ENCODE measurements at places on chromosomes 6 and 20.

DNA sequence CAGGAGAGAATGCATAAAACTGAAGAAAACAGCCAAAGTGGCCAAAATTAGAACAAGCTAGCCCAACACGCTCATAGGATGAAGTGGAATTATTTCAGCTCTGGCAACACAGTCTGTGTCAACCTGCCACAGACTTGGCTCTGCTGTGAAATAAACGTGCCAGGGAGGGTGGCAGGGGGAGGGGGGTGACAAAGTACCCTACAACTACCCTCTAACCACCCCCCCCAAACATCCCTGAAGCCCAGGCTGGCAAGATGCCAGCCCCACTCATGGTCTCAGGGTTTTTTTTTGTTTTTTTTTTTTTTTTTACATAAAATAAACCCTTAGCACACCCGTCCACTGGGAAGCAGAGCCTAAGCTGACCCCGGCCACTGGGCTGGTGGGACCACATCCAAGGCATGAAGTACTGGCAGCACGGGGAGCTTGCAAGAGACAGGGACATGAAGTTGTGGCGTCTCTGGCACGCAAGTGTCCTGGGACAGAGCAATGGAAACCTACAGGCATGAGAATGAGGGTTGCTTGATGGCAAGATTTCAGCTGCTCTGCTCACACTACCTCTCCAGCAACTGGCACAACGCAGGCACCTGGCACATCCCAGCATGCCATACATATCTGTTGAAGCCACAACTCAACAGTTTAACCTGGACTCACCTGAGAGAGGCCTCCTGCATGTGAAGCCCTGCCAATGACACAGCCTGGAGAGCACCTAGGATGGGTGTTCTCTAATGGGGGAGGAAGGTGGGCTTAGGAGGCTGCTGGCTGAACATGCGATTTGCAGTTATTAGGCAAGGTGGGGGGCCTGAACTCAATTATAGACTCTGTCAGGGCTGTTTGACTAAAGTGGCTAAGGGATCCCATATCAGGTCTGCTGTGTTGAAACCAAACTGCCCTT lies 76.4 kb downstream of the TRAM2 start:
- DNase-seq, result no peak

DNA sequence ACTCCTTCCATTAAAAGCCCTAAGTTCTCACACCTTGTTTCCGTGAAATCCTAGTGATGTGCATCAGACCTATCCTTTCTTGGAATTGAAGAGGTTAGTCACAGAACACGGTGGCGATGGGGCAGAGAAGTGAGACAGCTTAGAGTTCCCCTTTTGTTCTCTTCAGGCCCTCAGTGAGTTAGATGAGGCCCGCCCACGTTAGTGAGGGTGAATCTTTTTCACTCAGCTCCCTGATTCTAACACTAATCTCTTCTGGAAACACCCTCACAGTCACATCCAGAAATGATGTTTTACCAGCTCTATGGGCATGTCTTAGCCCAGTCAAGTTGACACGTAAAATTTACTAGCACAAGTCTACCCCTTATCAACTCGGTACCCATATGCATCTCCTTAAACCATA lies 172.7 kb upstream of the NOX3 start:
- no peak for DNase-seq

DNA sequence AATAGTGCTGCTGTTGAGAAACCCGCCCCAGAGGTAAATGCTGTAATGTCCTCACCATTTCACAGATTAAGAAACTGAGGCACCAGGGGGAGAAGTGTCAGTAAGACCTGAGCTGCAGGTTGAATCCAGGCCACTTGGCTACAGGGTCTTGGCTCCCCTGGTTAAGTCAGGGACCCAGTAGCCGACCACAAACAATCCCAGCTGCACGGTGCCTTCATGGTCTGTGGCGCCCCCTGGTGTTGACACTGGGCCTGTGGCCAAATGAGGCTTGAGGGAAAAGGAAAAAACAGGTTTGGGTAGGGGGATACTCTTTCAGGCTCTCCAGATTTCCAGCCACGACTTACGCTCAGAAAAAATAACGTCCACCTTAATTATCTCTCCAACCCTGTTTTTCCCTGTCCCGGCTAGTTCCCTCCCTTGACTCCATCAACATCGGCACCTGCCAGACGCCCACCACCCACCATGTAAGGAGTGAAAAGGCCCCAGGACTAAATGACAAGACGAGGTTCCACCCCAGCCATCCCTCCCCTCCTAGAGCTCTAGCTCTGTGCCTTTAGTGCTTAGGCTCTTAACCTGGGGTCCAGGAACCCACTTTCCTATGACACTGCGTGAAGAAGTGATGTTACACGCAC lies 47.7 kb upstream of the POLR1H start:
- no peak for DNase-seq

- no peak for DNase-seq
These were observed 115.4 kb downstream of the ZFP64 start for GRCh38 chr20:52076164-52076563.

- no peak for DNase-seq
These were observed 56.0 kb downstream of the CLIC5 start for GRCh38 chr6:45959534-45960145.

GRCh38 chr20:14820771-14821170 lies 483.4 kb upstream of the FLRT3 start:
- no peak for DNase-seq

DNA sequence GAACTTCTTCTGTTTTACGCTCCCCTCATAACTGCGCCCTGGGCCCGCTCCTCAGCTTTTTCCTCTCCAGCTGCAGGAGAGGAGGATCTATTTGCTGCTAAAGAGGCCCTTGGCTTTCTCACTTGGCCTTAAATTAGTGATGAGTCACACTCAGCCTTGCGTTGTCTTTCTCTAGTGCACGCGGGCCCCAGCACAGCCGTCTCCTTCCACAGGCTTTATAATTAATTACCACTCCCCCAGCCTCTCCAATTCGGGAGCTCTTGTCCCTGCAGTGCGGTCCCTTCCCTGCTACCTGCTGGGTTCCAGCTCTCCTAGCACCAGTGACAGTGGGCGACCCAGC lies 25.2 kb downstream of the PACSIN1 start:
- DNase-seq, result no peak

- DNase-seq, result no peak
These were observed 40.5 kb upstream of the ZBTB24 start for GRCh38 chr6:109523478-109523877.

DNA sequence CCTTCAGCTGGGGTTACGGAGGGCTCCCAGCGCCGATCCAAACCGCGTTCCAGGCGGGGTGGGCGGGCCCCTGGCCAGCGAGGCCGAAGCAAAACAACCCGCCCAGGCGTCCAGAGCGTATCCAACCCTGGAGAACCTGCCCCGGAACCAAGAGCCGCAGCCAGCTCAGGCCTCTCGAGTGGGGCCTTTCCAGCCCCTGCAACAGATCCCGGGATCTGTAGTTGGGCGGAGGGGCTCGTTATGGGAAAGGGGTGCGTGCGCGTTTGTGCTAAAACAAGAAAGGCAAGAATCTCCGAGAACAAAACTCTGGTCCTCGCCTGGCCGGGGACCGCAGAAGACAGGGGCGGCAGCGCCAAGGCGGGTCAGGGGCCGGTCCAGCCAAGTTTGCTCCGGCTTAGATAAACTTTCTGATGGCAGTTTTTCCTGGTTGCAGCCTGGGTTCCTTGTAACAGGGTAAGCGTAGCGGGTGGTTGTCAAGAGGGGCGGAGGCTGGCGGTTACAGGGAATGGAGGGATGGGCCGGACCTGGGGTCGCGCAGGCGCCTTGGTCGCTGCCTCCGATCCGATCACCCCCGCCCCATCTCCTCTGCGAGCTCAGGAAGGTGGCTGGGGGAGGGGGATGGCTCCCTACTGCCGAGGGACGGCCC lies 448 bp upstream of the RIN2 start:
- DNase-seq, result peak; percentile 94

DNA sequence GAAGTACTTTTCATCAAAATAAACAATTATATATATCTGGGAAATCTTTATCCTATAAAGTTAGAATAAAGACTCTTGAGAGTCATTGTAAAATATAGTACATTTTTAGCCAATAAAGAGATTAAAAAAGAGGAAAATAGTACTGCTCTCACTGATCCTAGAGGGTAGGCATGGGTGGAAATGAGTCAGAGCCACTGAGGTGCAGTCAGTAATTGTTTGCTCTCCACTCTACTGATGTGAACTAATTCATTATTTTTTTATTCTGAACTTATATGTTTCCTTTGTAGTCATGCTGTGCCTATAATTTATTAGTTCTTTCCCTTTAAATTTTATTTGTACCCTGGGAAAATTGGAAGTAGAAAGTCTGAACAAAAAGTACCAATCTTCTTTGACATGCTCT lies 1359.4 kb upstream of the GJE1 start:
- DNase-seq, result no peak

DNA sequence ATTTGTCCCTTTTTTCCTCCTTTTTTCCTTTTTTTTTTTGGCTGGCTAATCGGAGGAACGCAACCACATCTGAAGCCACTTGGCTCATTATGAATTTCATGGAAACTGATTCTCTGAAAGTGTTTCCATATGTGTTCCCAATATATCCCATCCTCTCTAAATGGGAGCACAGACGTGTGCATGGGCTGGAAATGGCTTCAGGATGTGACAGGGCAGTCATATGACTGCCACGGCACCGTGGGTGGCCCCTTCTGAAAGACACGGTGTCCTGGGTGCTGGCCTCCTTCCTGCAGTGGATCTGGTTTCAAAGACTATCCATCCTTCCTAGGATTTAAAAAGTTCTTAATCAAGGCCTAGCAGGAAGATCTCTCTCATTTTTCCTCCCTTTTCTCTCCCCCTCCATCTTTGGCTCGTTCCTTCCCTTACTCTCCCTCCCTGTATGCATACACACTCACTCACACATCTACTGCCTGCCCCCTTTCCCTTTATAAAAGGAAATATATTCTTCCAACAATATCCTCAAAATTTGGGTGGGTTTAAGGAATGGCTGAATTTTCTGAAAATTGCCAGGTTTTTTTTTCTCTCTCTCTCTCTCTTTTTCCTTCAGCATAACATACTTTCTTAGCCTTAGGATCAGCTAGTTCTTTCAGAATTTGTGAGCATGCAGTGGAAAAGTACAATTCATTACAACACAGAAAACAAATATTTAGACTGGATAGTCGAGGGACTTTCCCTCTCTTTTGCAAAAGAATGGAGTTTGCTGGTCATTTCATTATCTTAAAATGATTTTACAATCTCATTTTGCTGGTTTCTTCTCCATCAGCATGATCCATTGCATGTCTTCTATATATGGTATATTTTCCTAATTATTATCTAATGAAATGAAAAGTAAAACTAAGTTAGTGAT lies 161.2 kb upstream of the SUPT3H start:
- no peak for DNase-seq

GRCh38 chr6:145783796-145784195 lies 30.8 kb downstream of the FBXO30 start:
- no peak for DNase-seq

DNA sequence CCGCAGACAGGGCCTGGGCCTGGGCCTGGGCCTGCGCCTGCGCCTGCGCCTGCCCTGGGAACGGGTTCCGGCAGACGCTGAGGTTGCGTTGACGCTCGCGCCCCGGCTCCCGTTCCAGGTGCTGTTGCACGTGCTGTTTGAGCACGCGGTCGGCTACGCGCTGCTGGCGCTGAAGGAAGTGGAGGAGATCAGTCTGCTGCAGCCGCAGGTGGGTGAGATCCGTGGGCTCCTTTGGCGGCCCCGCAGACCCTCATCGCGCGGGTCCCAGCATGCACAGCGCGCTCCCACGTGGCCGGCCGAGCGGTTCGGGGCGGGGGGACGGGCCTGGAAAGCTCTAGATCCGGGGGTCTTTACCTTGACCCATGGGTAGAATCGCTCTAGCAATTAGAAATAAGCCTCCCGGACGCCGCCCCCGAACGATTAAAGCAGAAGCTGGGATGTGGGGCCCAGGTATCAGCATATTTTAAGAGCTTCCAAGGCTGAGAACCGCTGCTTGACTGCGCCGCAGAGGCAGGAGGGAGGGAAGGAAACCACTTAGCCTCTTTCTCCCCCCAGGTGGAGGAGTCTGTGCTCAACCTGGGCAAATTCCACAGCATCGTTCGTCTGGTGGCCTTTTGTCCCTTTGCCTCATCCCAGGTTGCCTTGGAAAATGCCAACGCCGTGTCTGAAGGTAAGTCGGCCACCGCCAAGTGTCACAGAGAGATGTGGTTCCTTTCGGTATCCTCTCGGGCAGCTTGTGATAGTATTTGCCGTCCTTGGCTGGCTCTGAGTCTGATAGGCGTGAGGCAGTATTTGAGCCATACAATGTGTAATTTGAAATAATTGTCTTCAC lies 508 bp downstream of the NOP56 start:
- no peak for DNase-seq

DNA sequence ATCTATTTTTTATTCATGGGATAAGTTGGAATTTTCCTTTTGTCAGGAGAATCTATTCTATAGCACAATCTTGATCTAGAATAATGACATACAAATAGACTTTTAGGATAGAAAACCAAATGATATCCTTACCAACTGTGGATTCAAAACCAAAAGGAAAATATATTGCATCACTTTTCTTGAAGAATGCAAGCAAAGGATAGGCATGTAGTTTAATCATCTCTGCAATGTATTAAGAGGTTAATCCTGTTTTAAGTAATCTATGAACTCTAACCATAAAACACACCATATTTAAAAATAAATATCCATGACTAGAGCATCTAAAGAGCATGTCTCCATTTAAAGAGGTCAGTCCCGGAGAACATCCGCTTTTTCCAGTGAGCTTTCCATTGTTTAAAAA lies 106.7 kb upstream of the CNKSR3 start:
- DNase-seq, result no peak

GRCh38 chr6:111260570-111261298 lies 173.4 kb downstream of the SLC16A10 start:
- DNase-seq, result no peak

DNA sequence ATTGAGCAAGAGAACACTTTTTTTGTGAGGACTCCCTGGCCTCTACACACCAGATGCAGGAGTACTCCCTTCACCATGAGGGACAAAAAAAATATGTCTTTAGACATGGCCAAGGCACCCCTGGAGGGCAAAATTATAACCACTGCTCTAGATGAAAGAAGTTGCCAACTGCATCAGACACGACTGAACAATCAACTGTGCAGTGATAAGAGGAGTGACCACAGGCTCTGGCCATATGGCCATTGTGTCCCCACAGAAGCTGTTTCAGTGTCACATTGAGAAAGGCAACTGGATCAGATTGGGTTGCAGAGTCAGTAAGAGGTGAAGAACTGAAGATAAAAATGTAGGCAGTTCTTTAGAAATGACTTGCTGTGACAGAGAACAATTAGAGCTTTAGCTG lies 85.7 kb downstream of the C6orf118 start:
- DNase-seq, result no peak

Data from vagina (tissue), 2 donors.